RKO (cell line): ENCODE measurements at places on chromosomes 1 and 21.
A peak's percentile ranks its signal among the peaks of the same experiment; 100 is the strongest.

GRCh38 chr1:15460708-15461095 lies 4.2 kb downstream of the CELA2A start:
- DNase-seq = no peak

DNA sequence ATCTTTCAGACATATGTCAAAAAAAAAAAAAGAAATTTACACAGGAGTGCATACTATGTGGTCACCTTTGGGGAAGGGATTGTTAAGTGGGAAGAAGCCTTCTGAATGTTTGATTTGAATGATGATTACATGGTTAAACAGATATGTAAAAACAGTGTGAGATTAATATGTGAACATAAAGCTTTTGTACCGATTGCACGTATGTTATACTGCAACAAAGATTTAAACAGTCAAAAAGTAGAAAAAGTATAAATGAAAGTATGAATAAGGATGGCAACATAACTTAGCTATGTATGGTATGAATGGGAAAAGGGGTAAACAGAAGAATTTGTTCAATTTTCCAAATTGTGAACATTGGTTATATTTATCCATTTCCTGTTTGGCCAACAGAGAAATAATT lies 10.0 kb upstream of the PLPP3 start:
- DNase-seq = no peak

DNA sequence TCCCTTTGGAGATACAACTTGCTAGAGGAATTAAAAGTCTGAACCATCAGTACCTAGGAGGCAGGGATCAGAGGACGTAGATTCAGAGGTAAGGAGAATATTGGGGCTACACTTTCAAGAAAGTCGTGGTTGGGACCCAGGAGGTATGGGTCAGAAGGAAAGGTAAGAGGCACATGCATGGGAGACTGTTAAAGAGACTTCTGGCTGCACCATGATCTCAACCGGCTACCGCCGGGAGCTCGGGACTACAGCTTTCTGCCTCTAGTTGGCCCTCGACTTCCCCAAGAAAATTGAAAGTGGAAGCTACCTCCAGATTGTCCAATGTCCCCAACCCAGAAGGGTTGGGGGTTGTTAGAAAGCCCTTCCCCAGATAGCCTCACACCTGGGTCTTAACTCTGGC lies 355.7 kb upstream of the TMPRSS15 start:
- DNase-seq = no peak

GRCh38 chr1:221701570-221702186 lies 40.2 kb downstream of the DUSP10 start:
- no peak for DNase-seq

DNA sequence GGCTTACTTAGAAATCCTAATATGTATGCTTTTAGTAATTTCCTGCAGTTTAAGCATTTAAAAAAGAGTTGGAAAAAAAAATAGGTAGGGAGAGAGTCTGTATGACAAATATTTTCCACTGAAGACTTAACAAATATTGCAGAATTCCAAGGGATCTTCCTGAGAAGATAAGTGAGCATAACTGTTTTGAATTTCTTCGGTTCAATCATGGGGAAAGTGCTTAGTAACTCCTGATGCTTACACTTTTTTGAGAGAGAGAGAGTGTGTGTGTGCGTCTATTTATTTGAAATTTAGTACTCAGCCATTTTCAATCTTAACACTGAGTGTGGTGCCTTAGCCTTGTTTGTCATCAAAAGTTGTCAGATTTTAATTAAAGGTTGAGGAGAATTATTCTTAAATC lies 18.5 kb downstream of the SON start:
- no peak for DNase-seq

- DNase-seq = no peak
Observed at GRCh38 chr21:42068592-42068991, 2.5 kb upstream of the UMODL1 start.

- DNase-seq = no peak
Observed at GRCh38 chr1:41469706-41470105, 14.8 kb downstream of the EDN2 start.

DNA sequence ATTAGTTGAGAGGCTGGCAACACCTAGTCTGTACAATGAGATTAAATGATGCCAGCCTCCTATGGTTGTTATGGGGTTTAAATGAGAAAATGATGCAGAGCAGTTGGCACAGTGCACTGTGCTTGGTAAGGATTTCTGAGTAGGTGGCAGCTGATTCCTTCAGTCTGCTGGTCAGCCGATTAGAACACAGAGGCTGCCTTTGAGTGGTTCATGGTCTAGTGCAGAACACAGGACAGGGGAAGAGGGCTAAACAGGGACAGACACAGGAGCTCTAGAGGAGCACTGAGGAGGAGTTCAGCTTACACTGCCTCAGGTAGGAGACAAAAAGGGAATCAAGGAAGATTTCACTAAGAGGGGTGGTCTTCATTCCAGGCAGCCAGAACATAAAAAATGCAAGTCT lies 1.4 kb downstream of the TIE1 start:
- no peak for DNase-seq

- no peak for DNase-seq
Observed at GRCh38 chr1:40575336-40575735, 43.9 kb downstream of the ZNF684 start.

DNA sequence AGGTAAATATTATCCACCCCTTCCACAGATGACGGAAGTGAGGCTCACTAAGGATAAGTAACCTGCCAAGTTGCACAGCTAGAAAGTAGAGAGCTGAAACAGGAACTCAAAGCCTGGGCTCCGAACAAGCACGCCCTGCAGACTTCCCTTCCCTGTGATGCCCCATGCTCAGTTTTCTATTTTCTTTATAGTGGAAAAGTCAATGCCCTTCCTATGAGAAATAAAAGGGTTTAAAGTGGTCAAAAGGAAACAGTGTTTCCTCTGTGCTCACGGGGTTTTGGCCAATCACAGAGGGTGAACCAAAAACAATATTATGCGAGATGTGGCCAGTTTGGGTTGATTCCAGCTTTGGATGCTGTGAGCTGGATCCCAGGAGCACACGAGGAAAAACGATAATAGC lies 44.5 kb downstream of the DDR2 start:
- no peak for DNase-seq

DNA sequence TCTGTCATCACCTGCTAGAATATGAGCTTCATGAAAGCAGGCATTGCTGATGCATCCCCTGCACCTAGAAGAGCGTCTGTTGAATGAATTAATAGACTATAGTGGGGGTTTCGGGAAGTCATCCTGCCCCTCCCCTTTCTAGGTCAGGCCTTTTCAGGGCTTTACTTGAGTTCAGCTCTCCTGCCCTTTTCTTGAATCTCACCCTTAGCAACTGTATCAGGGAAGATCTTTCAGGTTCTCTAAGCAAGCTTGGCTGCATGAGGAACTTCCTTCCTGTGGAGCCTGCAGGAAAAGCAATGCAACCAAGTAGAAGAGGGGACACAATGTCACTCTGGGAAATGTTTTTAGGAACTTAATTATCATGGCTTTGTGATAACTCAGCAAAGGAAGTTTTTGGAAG lies 27.2 kb upstream of the KIAA0040 start:
- DNase-seq = no peak

GRCh38 chr1:25692560-25692959 lies 76.0 kb downstream of the MAN1C1 start:
- DNase-seq = no peak

DNA sequence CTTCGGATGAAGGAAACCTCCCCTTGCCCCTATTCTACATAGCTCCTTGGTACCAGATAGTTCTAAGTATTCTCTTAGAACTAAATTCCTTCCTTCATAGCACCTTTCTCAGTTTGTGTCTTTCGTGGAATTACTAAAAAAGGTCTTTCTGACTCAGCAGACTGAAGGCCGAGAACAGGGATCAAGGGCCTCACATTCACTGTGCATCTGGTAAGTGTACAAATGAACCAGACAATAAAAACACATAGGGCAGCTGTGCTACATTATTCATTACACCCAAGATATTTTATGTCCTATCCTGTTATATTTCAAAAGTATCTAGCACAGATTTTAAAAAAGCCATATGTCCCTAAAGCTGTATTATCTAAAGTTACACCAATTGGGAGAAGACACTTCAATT lies 62.9 kb upstream of the HP1BP3 start:
- no peak for DNase-seq

DNA sequence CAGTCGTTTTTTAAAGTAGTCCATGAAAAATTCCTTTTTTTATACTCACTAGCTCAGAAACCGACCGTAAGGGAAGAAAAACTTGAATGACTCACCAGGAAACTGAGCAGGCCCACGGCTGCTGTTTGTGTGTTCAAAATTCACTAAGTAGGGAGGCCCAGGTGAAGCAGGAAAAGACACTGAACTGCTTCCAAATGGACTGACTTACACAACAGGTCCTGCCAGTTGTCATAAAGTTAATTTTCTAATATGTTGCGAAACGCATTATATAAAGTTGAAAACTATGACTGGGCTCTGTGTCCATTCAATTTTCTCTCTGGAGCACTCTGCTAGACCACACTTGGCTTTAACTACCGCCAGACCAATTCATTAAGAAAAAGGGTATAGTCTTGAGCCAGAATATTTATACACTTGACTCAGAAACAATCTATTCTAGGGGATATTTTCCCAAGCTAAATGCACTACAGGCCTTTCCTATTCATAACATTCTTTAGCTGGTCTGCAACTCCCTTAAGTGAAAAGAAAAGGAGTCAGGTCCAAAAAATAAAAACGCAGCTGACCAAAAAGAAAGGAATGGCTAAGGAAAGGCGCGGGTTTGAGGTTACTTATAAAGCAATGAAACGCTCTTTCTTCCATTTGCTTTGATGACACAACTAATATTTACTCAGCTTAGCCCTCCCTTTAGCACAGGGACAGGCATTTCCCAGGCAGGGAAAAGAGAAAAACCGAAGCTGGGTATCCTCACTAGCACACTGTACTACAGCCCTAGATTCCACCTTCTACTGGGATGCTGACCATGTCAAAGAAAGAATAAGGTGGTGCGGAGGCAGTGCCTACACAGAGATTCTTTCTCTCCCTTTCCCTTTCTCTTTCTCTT lies 306.3 kb upstream of the ESRRG start:
- DNase-seq = peak; percentile 34

DNA sequence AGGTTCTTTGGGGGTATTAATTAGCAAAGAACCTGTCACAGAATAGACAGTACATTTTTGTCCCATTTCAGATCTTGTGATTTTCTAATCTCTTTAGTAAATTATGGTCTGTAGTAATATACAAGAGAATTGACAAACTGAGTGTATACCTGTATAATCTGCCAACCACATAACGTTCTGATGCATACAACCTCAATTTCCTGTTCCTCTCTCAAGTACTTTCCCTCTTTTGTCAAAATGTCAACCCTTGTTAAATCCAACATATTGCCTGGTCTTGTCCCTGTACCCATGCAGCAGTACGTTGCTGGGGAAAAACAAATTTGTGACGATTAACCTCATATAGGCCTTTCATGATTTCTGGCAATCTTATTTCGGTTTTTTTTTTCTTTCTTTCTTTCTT lies 1.1 kb downstream of the ARV1 start:
- DNase-seq = no peak

- peak; percentile 51 for DNase-seq
Observed at GRCh38 chr1:32889731-32890278, 3.5 kb downstream of the HPCA start.

DNA sequence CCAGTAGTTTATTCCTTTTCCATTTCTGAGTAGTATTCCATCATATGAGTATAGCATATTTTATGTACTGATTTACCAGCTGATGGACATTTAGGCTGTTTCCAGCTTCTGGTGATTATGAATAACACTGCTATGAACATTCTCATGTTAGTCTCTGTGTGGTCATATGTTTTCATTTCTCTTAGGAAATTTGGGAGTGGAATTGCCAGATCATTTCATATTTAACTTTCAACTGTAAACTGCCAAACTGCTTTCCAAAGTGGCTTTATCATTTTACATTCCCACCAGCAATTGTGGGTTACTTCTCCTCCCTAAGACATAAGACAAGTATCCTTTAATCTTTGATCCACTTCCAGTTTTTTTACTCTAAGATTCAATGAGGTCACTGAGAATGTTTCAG lies 85.7 kb upstream of the RALGPS2 start:
- no peak for DNase-seq

- no peak for DNase-seq
Observed at GRCh38 chr1:53115403-53116306, 26.8 kb downstream of the SLC1A7 start.

DNA sequence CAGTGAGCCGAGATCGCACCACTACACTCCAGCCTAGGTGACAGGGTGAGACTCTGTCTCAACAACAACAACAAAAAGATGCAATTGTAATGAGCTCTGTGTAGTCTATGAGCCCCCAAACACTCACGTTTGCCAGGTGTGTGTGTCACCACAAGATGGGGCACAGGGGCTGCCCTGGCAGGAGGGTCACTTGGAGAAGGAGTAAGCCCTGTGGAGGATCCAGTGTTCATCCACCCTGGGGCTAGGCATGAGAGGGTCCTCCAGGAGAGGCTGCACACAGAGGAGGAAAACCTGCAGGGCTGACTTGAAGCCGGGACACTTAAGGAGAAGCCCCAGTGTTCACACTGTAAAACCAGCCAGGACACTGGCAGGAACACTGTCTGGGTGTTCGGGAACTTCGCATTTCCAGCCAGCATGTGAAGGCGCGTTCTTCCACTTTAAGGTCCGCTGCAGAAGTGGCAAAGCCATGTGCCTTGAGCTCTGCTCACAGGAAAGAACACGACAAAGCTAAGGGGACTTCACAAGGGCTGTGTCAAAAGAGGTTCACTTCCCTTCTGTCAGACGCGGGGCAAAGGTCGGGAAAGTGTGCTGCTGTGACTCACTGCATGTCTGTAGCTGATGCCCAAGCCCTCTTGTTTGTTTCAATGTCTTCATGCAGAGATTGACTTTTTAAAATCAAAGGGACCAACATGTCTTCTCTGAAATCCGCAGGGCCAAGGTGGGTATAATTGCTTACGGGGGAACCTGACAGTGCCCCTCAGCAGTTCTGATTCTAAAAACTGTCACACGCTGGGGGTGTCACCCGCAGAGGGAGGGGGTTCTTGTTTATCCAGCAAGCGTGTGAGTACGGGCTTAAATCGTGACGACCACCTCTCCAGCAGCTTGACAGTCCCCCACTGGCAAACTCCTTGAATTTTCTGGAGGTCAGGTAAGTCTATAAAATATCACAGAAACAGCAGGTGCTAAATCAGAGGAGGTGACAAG lies 102.8 kb downstream of the RIPK4 start:
- peak; percentile 14 for DNase-seq

- peak; percentile 10 for DNase-seq
Observed at GRCh38 chr1:24283326-24284155, 35.6 kb upstream of the GRHL3 start.

GRCh38 chr1:175272361-175272760 lies 79.8 kb upstream of the KIAA0040 start:
- DNase-seq = no peak

DNA sequence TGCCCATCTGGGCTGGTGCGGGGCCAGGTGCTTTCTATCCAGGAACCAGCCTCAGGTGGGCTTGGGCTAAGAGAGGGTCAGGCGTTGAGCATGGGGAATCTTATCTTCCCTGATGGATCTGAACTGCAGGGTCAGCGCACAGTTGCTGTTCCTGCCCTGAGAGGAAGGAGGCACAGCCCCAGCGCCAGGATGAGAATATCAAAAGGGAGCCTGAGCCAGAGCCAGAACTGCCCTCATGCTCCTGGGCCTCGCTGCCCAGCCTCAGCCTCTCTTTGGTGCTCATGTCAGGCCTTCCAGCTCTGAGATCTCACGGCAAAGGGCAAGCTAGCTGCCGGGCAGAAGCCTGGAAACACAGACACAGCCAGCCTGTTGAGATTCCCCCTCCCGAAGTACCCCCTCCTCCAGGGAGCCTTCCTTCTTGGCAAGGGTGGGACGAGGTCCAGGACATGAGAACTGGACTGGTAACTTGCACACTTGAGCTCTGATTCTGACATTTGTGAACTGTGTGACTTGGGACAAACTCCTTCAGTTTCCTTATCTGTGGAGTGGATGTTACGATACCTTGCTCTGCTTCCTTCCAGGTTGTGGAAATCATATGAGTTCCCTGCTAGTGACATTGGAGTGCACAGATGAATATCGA lies 1.2 kb upstream of the LAD1 start:
- no peak for DNase-seq

GRCh38 chr1:53869454-53870117 lies 20.0 kb downstream of the YIPF1 start:
- no peak for DNase-seq
